ENCODE measurements at places on chromosomes 16 and 17.

DNA sequence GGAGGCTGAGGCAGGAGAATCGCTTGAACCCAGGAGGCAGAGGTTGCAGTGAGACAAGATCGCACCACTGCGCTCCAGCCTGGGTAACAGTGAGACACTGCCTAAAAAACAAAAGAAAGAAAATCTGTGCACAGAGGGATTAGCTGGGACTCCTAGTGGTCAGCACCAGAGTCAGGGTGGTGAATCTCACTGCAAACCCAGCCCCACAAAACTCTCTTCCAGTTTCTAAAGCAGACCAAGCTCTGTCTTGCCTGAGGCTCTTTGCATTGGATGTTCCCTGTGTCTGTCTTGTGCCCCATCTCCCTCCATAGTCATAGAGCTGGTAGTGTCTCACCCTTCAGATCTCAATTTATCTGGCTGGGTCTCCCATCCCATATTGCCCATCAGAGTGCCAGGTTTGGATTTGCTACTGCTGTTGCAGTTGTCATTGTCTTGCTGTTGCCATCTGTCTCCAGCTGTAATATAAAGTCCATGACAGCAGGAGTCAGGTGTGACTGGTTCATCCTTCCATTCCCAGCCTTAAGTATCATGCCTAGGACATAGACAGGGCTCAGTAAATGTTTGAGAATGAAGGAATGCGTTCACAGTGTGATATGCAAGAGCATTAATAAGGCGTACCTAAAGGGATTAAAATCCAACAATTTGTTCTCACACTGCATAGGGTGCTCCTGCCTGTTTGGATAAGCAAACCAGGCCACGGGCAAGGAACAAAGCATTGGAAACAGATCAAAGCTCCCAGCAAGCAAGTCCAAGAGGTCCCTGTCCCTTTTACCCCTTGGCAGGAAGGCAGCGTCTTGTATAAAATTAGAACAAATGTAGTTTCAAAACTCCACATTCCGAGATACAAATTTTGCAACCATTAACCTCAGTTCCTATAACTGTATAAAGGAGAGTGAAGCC lies 614.6 kb upstream of the CDH5 start:
- DNase-seq: no peak

- no peak for DNase-seq
Observed at GRCh38 chr16:59355704-59356103, 621.6 kb upstream of the GOT2 start.

GRCh38 chr16:4410335-4411075 lies 5.9 kb downstream of the CORO7 start:
- DNase-seq: no peak

DNA sequence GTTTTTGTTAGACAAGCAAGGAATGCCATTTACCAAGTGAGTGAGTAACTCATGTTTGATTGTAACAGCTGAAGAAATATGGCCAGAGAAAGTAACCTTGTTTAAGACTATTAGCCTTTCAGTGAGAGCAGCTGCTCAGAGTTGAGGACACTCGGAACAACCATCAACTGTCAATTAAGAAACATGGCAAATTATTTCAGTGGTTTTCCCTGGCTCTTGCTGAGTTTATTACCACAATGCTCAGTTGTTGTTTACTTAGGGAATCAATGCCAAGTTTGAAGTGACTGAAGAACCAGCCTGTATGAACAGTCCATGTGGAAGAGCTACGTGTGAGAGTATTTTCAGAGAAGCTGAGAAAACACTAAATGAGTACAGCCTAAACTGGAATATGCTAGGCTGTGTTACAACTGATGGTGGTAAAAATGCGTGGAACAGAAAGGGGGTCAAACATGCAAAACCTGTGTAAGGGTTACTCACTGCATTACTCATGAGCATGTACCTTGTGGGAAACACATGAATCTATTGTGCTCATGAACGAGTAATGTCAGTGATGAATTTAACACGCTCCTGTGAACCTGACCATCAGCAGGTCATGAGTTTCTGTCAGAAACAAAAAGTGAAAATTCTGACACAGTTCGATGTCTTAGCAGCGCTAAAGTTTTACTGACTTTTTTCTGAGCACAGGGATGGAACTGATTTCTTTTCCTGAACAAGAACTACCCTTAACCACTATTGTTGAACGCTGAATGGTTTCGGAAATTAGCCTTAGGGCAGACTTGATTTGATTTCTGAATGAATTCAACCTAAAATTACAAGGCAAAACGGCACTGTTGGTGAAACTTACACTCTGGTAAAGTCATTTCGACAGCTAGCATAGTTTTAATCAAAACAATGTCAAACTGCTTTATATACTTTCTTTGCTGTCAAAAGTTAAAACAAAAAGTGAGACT lies 33.5 kb downstream of the GNA13 start:
- no peak for DNase-seq

DNA sequence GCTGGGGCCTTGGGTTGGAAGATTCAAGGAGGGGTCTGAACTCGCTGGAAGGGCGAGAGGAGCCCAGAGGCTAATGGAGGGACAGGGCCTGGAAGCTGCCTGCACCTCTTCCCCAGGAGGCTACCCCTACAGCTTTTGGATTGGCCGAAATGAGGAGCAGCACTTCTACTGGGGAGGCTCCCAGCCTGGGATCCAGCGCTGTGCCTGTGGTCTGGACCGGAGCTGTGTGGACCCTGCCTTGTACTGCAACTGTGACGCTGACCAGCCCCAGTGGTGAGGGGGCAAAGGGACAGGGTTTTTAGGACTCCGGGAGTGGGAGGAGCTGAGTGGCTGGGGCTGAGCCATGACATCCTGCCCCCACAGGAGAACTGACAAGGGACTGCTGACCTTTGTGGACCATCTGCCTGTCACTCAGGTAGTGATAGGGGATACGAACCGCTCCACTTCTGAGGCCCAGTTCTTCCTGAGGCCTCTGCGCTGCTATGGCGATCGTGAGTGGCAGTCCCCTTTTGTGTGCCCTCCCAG lies 8.8 kb downstream of the CNTNAP1 start:
- no peak for DNase-seq
